ENCODE measurements at places on chromosomes 7 and 10.

- DNase-seq = no peak
Measured at GRCh38 chr7:92228100-92228499, 17.6 kb downstream of the KRIT1 start.

DNA sequence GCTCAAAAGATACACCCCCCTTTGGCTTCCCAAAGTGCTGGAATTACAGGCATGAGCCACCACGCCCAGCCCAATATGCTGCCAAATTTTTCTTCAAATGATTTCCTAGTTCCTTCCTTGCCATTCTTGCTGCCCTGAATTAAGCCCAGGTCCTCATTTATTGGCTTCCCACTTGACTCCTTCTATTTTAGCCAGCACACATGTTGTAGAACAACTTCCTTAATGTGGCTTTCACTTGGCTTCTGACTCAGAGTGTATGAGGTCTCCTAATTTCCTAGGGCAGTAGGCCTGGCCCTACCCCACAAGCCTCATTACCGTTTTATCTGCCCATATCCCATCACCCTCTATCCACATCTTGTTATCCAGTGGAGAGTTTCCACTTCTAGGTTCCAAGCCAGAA lies 21.8 kb upstream of the HIPK2 start:
- no peak for DNase-seq

DNA sequence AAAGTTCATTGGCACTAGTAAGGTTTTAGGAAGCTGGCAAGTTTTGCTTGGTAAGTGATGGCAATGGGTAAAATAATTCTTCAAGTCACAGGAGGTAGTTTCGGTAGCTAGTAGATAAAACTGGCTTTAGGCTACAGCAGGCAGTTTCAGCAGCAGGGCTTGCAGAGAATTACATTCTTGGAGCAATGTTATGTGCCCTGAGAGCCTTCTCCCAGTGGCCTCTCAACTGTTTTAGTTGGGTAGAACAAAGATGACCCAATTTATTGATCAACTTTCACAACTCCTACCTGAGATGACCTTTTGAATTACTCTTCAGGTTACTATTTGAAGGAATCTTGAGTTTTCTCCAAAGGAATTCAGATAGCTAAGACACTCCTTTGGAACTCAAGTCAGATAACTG lies 16.4 kb upstream of the NFE2L3 start:
- no peak for DNase-seq

- peak; percentile 68 for DNase-seq
Measured at GRCh38 chr7:158655931-158656441, 48.6 kb downstream of the NCAPG2 start.

DNA sequence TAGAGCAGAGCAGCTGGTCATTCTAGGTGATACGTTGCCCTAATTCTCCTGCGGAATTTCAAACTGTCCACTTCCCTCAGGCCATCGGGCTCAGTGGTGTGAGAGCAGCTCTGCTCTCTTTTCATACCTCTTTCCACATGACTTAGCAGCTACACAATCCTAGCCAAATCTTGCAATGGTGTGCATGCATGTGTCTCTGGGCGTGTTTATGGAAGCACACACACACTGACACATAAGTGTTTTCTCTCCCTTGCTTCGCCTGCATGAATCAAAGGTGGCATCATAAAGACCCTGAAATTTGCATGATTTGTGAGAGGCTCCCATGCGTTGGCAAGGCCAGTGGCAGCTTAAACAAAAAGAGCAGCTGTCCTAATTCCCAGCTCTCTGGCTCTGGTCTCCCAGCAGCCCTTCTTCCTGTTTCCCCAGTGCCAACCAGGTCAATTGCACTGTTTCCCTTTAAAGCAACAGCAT lies 1189.5 kb downstream of the GATA3 start:
- DNase-seq = no peak

GRCh38 chr7:5393748-5394147 lies 29.9 kb downstream of the TNRC18 start:
- no peak for DNase-seq

Measured in activated naive CD4-positive, alpha-beta T cell treated with Interleukin-2 at 50 U/mL for 16 hours (primary cell).